ENCODE measurements at places on chromosomes 5 and 9.

- DNase-seq: no peak
These were observed 7.3 kb downstream of the PRR7 start for GRCh38 chr5:177453852-177454396.

GRCh38 chr5:81425569-81425968 lies 31.6 kb upstream of the ACOT12 start:
- DNase-seq: no peak

- no peak for DNase-seq
These were observed 153.6 kb downstream of the DRD1 start for GRCh38 chr5:175290379-175290778.

- no peak for DNase-seq
These were observed 3.7 kb upstream of the IRX2 start for GRCh38 chr5:2755076-2755680.

GRCh38 chr5:122008061-122008460 lies 46.3 kb downstream of the SRFBP1 start:
- DNase-seq: no peak

Measured in stimulated activated CD4-positive, alpha-beta T cell treated with anti-CD3 and anti-CD28 coated beads, Interleukin-4, amount 100 ng/mL, for 1 hour (primary cell).